ENCODE measurements at places on chromosomes 6 and 20. TPM values are rescaled to one million over a fixed set of nuclear protein-coding genes. Genes with fewer than 3 reads are reported as not detected.

The ANKRD66 gene
- not detected for total RNA-seq

The TTK gene
- total RNA-seq, result 39.1 TPM

The SMOC2 gene
- total RNA-seq, result not detected

The ZFP57 gene
- not detected for total RNA-seq

The HSPA1L gene
- total RNA-seq, result 1.9 TPM

The TMC2 gene
- total RNA-seq, result not detected

The SAMD5 gene
- total RNA-seq, result not detected

- DNase-seq, result no peak
- H3K27me3 ChIP-seq, result no peaks in the 10 kb centered on the region
- H3K4me1 ChIP-seq, result peaks cover 33% of the 10 kb centered on the region
- H3K4me3 ChIP-seq, result no peak overlapping the region
These were observed 220.2 kb downstream of the ATXN1 start for GRCh38 chr6:16540804-16541752.

DNA sequence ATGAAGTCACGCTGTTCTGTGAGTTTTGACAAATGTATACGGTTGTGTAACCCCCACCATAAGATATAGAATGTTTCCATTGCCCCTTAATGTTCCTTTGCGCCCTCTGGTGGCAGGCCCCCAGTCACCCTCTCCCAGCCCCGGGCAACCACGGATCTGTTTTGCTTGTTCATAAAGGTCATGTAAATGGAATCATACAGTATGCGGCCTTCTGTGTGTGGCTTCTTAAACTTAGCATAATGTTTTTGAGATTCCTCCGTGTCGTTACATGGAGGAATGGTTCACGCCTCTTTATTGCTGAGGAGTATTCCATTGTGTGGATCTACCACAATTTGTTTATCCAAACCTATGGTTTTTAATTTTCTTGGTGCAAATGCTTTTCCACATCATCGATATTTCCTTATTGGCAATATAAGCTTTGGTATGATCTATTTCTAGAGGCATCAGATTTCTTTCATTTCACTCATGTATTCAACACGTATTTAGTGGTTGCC is 28.4 kb downstream of the LYRM2 start:
- no peak overlapping the region for H3K27ac ChIP-seq
- H3K4me1 ChIP-seq, result no peaks in the 10 kb centered on the region
- H3K27me3 ChIP-seq, result no peaks in the 10 kb centered on the region
- H3K4me3 ChIP-seq, result no peak overlapping the region

DNA sequence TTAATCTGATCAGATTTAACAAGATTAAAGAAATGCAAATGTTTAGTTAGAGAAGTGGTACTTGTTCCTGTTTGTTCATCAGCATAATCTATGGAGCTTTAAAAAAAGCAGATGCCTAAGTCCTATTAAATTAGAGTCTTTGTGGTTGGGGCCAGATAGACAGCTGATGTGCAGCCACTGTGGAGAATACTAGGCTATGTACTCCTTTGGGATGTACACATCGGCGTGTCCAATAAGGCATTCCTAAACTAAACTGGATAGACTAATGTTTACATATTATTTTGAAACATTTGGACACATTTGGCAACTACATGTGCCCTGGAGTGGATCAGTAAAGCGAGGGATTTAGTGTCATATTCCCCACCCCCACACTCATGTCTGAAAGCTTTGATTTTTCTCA is 459.5 kb downstream of the LMBRD1 start:
- no peaks in the 10 kb centered on the region for H3K4me1 ChIP-seq
- no peak overlapping the region for H3K27ac ChIP-seq
- DNase-seq, result no peak
- no peaks in the 10 kb centered on the region for H3K27me3 ChIP-seq

DNA sequence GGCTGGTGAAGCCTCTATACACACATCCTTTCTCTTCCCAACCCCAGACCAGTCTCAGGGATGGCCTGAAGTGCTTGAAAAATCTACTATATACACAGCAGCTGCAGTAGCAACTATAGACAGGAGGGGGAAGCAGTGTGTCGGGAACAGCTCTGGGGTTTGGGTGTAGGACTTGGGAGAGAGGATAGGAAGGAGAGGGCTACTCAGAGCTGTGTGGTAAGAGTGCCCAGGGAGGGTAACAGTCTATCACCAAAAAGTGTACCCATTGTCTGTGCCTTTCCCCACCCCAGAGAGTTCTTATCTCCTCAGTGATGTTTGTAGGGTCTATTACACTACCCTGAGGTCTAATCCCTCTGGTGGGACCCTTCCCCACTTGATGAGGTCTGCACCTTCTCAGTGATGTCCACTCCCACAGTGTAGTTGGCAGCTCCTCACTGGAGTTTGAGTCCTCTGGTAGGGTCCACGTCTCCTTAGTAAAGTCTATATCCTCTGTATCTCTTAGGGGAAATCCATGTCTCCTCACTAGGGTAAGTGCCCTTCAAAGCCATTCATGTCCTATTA is 1.5 kb upstream of the GGT7 start:
- peaks cover 57% of the 10 kb centered on the region for H3K4me1 ChIP-seq
- H3K27me3 ChIP-seq, result no peaks in the 10 kb centered on the region
- H3K4me3 ChIP-seq, result peak overlapping the region; percentile 32
- DNase-seq, result peak; percentile 82
- H3K27ac ChIP-seq, result no peak overlapping the region
- no peaks in the 10 kb centered on the region for H3K36me3 ChIP-seq
